ENCODE measurements at places on chromosomes 16 and 17.

GRCh38 chr16:11800382-11800718, 3.3 kb upstream of the ZC3H7A start:
- DNase-seq, result no peak

GRCh38 chr16:8798174-8798527, 512 bp downstream of the PMM2 start:
- no peak for DNase-seq

GRCh38 chr17:8158267-8159031, 4.3 kb downstream of the VAMP2 start:
- DNase-seq, result no peak

DNA sequence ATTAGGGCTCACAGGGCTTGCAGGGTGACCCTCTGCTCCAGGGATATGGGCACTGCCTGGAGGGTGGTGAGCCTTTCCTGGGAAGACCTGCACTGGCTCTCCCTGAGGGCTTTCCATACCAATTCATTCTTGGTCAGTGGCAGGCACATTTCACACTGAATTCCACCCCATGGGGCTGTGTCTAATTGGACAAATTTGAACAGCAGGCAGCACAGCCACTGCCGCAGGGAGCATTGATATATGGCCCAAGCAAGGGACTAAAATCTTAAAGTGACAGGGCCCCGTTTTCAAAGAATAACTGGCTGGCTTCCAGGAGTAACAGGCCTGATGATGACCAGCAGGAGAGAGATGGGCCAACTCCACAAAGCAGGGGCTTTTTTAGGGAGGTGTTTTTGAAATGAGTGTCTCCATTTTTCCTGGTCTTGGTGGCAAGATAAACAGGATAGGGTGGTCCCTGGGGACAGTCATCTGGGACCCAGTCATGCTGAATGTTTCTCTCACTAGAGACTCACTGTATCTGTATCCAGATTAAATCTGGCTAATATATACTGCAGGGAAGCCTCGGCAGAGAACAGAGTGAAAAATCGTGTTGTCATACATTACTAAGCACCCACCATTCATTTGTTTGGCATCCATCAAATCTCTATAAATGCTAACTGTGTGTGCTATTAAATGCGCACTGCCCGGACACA, 74.1 kb upstream of the TBX2 start:
- no peak for DNase-seq

DNA sequence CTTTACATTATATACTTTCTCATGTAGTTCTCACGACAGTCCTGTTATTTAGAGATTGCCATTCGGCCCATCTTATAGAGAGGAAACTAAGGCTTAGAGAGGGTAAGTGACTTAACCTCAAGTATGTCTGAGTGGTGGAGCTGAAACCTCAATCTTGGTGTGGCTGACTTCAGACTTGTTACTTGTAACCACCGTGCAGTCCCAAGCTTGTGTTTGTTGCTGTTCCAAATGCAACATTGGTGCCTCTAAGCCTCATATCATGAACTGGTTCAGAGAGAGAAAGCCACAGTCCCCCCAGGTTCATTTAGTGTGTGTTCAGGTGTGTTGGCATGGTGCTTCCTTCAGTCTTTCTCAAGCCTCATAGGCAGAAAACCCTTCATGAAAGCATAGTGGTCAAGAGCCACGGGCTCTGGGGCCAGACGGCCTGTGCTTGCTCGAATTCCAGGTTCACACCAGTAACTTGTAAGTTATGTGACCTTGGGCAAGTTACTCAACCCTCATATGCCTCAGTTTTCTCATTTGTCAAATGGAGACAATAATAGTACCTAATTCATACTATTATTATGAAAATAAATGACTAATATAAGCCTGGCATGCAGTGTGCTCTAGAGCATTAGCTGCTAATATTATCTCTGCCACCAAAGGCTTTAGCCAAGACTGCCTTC, 39.9 kb downstream of the CDH1 start:
- peak; percentile 92 for DNase-seq

GRCh38 chr16:10597187-10597601, 16.8 kb upstream of the EMP2 start:
- no peak for DNase-seq

- DNase-seq, result no peak
These were observed 84.8 kb upstream of the TNRC6C start for GRCh38 chr17:77873500-77874302.

DNA sequence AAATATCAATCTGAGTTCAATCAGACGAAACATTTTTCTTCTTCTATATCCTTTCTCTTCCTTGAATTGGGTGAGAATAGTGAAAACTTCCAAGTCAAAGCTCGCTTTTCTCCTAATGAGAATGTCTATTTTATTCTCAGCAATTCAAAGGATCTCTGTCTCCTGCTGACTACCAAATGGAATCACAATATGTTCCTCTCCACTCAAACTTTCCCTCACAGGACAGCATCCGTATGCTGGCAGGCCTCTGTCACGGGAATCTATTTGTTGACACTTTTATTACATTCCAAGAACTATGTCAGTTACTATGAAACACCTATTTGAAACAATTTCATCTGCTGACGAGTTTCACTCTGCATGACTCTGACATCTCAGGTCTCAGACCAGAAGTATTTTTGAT, 1196.6 kb downstream of the CDH11 start:
- DNase-seq, result no peak

- DNase-seq, result no peak
These were observed 722.0 kb downstream of the KCNJ2 start for GRCh38 chr17:70891306-70891705.

GRCh38 chr16:12868169-12868568, 33.2 kb upstream of the SHISA9 start:
- DNase-seq, result no peak
